H9 (cell line): ENCODE measurements at places on chromosomes 3 and 15. TPM values are rescaled to one million over a fixed set of nuclear protein-coding genes. Genes with fewer than 3 reads are reported as not detected.

DNA sequence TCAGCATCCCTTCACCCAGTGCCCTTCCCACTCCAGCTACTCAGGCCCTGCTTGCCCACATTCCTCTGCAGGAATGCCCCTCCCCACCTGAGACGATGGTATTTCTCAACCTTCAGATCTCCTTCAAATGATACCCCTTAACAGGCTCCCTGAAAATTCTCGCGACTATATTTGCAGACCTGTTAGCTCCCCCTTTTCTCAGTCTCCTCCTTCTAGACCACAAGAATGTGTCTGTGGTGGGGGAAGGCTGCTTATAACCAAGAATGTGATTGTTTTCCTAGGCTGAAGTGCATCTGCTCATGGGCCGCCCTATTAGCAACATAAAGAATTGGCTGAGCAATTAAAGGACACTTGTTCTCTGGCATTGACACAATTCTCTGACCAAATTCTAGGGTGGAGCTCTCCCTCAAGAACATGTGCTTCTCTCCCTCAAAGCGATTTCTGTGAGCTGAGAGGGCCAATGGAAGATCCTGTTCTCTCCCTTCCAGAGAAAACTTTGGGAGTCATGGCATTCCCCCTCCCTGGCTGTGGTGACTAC lies 19.1 kb upstream of the LIMD1 start:
- peaks cover 20% of the 10 kb centered on the region for H3K4me1 ChIP-seq
- no peak overlapping the region for H3K27ac ChIP-seq
- DNase-seq: no peak

- H3K27me3 ChIP-seq: no peaks in the 10 kb centered on the region
- no peak overlapping the region for H3K4me3 ChIP-seq
- DNase-seq: no peak
- H3K4me1 ChIP-seq: no peaks in the 10 kb centered on the region
- H3K36me3 ChIP-seq: no peaks in the 10 kb centered on the region
- H3K27ac ChIP-seq: no peak overlapping the region
Observed at GRCh38 chr15:48449734-48450133, 118.5 kb downstream of the DUT start.

- no peak overlapping the region for H3K4me3 ChIP-seq
- no peaks in the 10 kb centered on the region for H3K4me1 ChIP-seq
- H3K36me3 ChIP-seq: no peaks in the 10 kb centered on the region
- H3K27me3 ChIP-seq: no peaks in the 10 kb centered on the region
- DNase-seq: no peak
- H3K27ac ChIP-seq: no peak overlapping the region
Observed at GRCh38 chr3:188742755-188743550, 428.8 kb upstream of the TPRG1 start.

GPR62 gene
- 0.13 and 0.33 TPM in 2 replicates for total RNA-seq

CFAP100 gene
- 0.26 and 0.44 TPM in 2 replicates for total RNA-seq

DNA sequence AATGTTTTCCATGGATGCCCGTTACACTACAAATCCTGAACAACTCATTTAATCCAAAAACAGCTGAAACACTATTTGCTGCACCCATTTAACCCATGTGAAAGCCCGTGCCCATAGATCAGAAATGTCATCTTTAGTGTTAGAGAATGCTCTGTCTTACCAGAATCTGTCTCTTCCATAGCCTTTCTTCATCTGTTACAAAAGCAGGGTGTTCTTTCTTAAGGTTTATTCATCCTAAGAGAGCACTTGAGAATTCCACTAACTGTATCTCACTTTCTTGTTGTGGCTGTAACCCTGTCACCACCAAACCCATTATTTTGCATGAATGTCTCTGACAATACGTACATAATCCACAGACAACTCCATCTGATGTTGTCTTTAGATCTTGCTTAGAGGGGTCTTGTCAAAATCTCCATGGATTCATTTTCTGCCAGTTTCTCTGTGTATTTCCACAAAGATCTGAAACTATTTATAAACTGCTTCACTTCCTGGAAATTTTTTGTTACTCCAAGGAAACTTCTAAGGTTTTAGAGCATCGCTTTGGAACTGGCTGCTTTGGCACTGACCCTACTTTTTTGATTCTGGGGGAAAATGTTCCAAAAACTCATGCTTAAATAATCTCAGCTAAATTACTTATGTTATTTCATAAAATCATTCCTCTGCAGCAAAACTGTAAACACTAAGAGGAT lies 167.8 kb upstream of the CCDC54 start:
- DNase-seq: no peak
- no peak overlapping the region for H3K27ac ChIP-seq
- H3K27me3 ChIP-seq: no peaks in the 10 kb centered on the region
- no peaks in the 10 kb centered on the region; the same call in 1 of the 2 replicates for H3K4me1 ChIP-seq

- H3K36me3 ChIP-seq: no peaks in the 10 kb centered on the region
- no peak overlapping the region for H3K27ac ChIP-seq
- H3K4me3 ChIP-seq: no peak overlapping the region
- no peak for DNase-seq
Observed at GRCh38 chr15:76101655-76102054, 41.9 kb downstream of the TMEM266 start.

CALML4 gene
- total RNA-seq: 8.2 and 11.8 TPM in 2 replicates

GRCh38 chr3:180855364-180855763 lies 57.1 kb upstream of the FXR1 start:
- no peaks in the 10 kb centered on the region for H3K27me3 ChIP-seq
- H3K4me3 ChIP-seq: no peak overlapping the region
- no peaks in the 10 kb centered on the region for H3K36me3 ChIP-seq
- H3K4me1 ChIP-seq: peaks cover 7% of the 10 kb centered on the region; the same call in 1 of the 2 replicates
- DNase-seq: peak; percentile 81
- no peak overlapping the region for H3K27ac ChIP-seq

DNA sequence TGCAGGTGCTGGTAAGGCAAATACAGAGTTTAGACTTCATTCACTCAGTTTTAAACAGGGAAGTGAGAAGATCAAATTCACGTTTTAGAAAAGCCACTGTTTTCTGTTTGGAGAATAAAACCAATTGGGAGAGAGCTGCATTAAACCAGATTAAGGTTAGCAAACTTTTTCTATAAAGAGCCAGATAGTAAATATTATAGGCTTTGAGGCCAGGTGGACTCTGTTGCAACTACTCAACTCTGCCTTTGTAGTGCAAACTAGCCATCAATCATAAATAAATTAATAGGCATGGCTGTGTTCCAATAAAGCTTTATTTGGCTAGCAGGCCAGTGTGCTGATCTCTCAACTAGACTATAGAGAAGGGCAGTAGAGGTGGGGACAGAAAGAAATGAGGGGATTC lies 33.5 kb downstream of the SUCLG2 start:
- H3K4me1 ChIP-seq: peaks cover 4% of the 10 kb centered on the region; the same call in 1 of the 2 replicates
- H3K27ac ChIP-seq: no peak overlapping the region
- no peaks in the 10 kb centered on the region for H3K27me3 ChIP-seq
- no peak overlapping the region for H3K4me3 ChIP-seq
- H3K36me3 ChIP-seq: peaks cover 11% of the 10 kb centered on the region; the same call in 2 of the 3 replicates

GRCh38 chr3:188780193-188781147 lies 391.3 kb upstream of the TPRG1 start:
- no peak overlapping the region for H3K27ac ChIP-seq
- no peaks in the 10 kb centered on the region for H3K4me1 ChIP-seq
- no peaks in the 10 kb centered on the region for H3K36me3 ChIP-seq
- H3K4me3 ChIP-seq: no peak overlapping the region
- H3K27me3 ChIP-seq: no peaks in the 10 kb centered on the region

- no peak overlapping the region for H3K4me3 ChIP-seq
- peaks cover 40% of the 10 kb centered on the region for H3K36me3 ChIP-seq
- H3K4me1 ChIP-seq: no peaks in the 10 kb centered on the region; the same call in 1 of the 2 replicates
- DNase-seq: no peak
- no peak overlapping the region for H3K27ac ChIP-seq
Observed at GRCh38 chr3:31699309-31699953, 166.7 kb downstream of the STT3B start.

DNA sequence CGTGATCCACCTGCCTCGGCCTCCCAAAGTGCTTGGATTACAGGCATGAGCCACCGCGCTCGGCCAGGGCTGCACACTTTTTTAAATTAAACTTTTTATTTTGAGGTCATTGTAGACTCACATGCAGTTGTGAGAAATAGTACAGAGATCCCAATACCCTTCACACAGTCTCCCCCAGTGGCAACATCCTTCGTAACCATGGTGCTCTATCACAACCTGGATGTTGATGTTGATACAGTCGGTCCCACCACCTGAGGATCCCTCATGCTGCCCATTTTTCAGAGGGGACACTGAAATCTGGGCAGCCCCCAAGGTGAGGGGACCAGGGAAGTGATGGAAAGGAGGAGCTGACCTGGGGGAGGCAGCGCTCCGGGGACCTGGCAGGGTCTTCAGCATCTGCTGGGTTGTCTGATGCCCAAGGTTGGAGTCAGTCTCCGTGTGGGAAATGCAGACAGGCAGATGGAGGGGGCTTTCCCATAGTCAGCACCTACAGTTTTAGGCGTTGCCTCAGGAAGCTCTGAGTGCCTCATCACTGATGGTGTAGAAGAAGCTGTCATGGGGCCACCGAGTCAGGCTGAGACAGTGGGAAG lies 17.1 kb downstream of the FAH start:
- no peaks in the 10 kb centered on the region for H3K4me1 ChIP-seq
- H3K27ac ChIP-seq: no peak overlapping the region
- H3K36me3 ChIP-seq: peaks cover 28% of the 10 kb centered on the region
- DNase-seq: no peak
- no peak overlapping the region for H3K4me3 ChIP-seq
- no peaks in the 10 kb centered on the region for H3K27me3 ChIP-seq

ULK3 gene
- total RNA-seq: 31.1 and 34.0 TPM in 2 replicates

DNA sequence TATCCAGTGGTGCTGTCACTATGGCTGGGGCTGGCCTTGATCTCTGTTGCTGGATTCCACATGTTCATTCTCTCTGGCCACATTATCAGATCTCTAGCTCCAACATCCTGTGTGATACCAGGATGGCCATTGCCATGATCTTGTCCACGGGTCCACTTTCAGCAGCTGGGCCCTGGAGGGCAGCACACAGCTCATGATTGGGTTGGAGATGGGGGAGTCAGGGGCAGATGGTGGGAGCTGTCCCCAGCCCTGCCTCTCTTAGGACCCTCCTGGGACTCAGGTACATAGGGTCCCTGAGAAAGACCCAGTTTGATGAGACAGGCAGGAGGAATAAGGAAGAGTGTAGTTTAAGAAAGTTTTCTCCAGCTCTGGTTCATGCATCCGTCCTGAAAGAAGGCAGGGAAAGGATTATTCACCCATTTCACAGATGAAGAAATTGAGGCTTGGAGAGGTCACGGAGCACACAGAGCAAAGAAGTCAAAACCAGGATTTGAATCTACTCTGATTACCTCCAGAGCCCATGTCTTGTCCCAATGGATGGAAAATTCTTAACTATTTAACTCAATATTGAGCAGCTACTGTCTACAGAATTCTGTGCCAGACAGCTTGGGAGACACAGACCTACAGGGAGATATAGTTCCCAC lies 100.5 kb downstream of the LINGO1 start:
- H3K4me1 ChIP-seq: peaks cover 9% of the 10 kb centered on the region; the same call in 1 of the 2 replicates
- no peaks in the 10 kb centered on the region for H3K27me3 ChIP-seq
- no peak overlapping the region for H3K4me3 ChIP-seq
- no peaks in the 10 kb centered on the region for H3K36me3 ChIP-seq

GRCh38 chr3:171569571-171570132 lies 109.4 kb upstream of the TNIK start:
- no peaks in the 10 kb centered on the region for H3K36me3 ChIP-seq
- H3K4me1 ChIP-seq: no peaks in the 10 kb centered on the region; the same call in 1 of the 2 replicates
- no peak for DNase-seq
- no peaks in the 10 kb centered on the region for H3K27me3 ChIP-seq

GRCh38 chr3:77668376-77668775 lies 628.5 kb downstream of the ROBO2 start:
- H3K27ac ChIP-seq: no peak overlapping the region
- no peaks in the 10 kb centered on the region for H3K4me1 ChIP-seq
- no peaks in the 10 kb centered on the region for H3K27me3 ChIP-seq
- no peak overlapping the region for H3K4me3 ChIP-seq
- DNase-seq: no peak
- peaks cover 2% of the 10 kb centered on the region for H3K36me3 ChIP-seq
